WTC11 (cell line): ENCODE measurements at places on chromosomes 2 and 18. TPM values are rescaled to one million over a fixed set of nuclear protein-coding genes. Genes with fewer than 3 reads are reported as not detected.

AQP12A gene
- not detected in 3 replicates for total RNA-seq

B4GALT6 gene
- 50.6 to 56.6 TPM (median 50.8 TPM) in 3 replicates for total RNA-seq

IL1RL1 gene
- 0.05 TPM in 1 of 3 replicates, not detected in the others for total RNA-seq

SIGLEC15 gene
- 0.30 to 0.48 TPM in 2 of 3 replicates, not detected in the other for total RNA-seq

CRYBA2 gene
- total RNA-seq: not detected in 3 replicates

DNA sequence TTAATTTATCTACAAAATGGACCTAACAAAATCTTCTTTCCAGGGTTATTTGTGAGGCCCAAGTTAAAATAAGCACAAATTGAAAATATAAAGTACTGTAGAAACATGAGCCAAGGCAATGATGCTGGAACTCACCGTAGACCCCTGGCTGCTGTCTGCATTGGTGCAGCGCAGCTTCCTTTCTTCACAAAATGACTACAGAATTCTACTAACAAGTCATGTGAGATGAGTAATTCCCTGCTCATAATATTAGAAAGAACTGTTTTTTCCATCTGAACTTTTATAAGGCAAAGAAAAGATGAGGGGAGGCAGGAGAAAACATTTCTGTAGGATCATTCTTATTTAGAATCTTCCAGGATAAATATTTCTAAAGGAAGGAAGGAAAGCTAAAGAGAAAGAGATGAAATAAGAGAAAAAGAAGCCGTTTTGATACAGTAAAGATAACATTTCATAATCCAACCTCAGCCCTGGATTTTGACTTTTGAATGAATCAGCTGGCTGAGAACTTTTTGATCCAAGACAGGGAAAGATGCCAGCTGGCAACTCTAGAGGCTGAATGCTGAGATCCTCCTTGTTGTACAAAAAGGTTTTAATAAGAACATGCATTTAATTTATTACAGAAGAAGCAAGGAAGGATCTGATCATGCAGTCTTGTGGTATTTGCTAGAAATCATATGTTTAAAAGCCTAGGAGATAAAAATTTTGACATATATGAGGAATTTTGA lies 183.9 kb upstream of the KLHL14 start:
- H3K27ac ChIP-seq: no peak overlapping the region
- H3K27me3 ChIP-seq: no peaks in the 10 kb centered on the region; the same call in none of the 2 replicates
- no peak overlapping the region for H3K4me3 ChIP-seq
- H3K4me1 ChIP-seq: no peaks in the 10 kb centered on the region
- DNase-seq: no peak
- peaks cover 15% of the 10 kb centered on the region for H3K36me3 ChIP-seq

DNA sequence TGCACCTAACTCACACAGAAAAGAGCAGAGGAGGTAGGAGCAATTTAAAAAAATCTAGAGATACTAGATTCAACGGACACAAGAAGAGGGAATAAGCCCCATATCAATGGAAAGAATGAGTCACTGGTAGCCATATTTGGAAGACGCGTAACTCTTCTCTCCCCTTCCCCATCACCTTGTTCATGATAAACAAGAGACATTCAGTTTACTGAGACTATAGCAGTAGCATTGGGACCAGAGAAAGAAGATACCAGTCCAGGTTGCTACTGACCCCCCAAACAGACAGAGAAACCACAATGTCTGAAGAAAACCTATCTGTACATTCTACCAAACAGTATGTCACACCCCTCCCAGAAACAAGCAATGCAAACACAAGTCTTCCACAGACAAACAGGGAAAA lies 81.1 kb downstream of the SLC66A3 start:
- peak overlapping the region; percentile 1; the same call in 1 of the 2 replicates for H3K27ac ChIP-seq
- no peak for DNase-seq
- no peaks in the 10 kb centered on the region for H3K36me3 ChIP-seq

GRCh38 chr2:155442755-155443372 lies 744.4 kb downstream of the KCNJ3 start:
- H3K27ac ChIP-seq: no peak overlapping the region
- no peaks in the 10 kb centered on the region for H3K36me3 ChIP-seq
- H3K27me3 ChIP-seq: no peaks in the 10 kb centered on the region
- no peak for DNase-seq

DNA sequence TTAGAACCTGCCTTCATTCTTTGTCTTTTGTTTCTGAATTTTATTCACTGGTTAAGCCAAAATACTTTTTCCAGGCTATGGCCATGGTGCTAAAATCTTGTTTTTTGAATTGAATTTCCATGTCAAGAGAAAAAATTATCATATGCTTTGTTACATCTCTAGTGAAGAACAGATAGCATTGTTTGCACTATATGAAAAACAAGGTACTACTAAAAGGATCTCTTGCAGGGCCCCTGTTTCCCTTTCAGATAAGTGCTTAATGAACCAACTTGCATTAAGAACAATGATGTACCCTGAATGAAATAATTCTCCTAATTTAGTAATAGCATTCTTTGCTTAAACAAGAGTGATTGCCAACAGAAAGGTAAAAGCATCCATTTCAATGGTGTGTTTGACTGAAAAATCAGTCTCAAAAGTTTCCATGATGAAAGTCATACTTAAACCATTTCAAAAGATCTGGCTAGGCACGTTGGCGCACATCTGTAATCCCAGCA lies 4.3 kb upstream of the MYL12B start:
- DNase-seq: no peak
- H3K36me3 ChIP-seq: peaks cover 49% of the 10 kb centered on the region
- no peak overlapping the region for H3K4me3 ChIP-seq
- peaks cover 11% of the 10 kb centered on the region for H3K4me1 ChIP-seq

DNA sequence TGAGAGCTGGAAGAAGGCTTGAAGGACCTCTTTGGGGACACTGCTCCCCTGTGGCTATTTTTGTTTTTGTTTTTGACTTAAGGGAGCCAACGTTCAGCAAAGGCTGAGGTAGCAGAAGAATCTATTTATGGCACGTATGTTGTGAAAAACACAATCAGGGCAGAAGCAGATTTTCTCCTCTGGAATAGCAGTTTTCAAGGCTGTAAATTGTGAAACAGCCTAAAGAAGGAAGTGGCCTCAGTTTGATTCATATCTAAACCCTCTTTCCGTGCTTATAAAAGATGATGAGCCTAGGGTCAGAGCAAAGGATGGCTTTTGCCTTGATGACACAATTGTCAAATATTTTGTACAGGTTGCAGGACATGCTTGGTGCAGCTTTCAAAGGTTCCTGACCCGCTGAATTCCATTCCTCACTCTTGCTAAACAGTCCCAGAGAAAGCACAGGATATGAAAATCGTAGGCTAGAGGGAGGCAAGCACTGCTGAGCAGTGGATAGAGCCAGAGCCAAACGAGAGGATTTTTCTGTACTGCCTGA lies 106.2 kb upstream of the DLX2 start:
- H3K27ac ChIP-seq: no peak overlapping the region
- peaks cover 3% of the 10 kb centered on the region for H3K27me3 ChIP-seq
- no peak for DNase-seq
- H3K4me3 ChIP-seq: no peak overlapping the region
- no peaks in the 10 kb centered on the region for H3K36me3 ChIP-seq

GRCh38 chr2:178819147-178819875 lies 12.1 kb upstream of the TTN start:
- H3K4me3 ChIP-seq: no peak overlapping the region
- peaks cover 3% of the 10 kb centered on the region; the same call in 1 of the 2 replicates for H3K4me1 ChIP-seq
- no peak for DNase-seq
- no peaks in the 10 kb centered on the region for H3K36me3 ChIP-seq
- H3K27ac ChIP-seq: no peak overlapping the region

- H3K4me3 ChIP-seq: no peak overlapping the region
- H3K4me1 ChIP-seq: peaks cover 18% of the 10 kb centered on the region
- H3K27me3 ChIP-seq: peaks cover 3% of the 10 kb centered on the region; the same call in 1 of the 2 replicates
- H3K36me3 ChIP-seq: no peaks in the 10 kb centered on the region
- H3K27ac ChIP-seq: no peak overlapping the region
- DNase-seq: no peak
Measured at GRCh38 chr18:27188309-27188708, 3.2 kb upstream of the CHST9 start.

DNA sequence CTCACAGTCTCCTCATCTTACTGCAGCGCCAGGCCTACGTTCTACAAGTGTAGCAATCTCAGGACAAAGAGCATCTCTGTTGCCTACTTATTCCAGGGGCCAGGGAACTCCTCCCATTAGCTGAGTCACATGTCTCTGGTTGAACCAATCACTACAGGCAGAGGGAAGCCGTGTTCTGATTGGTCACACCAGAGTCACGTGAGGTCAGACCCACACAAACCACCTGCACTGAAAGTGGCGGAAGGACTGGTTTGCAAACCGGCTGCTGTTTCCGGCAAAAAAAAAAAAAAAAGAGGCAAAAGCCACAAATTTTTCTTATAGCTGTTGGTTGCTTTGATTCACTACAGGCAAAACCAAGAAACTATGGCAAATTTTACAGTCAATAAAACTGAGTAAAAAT lies 21.9 kb upstream of the USP14 start:
- peaks cover 5% of the 10 kb centered on the region; the same call in 1 of the 2 replicates for H3K4me1 ChIP-seq
- peaks cover 3% of the 10 kb centered on the region for H3K27me3 ChIP-seq
- no peak for DNase-seq
- peaks cover 8% of the 10 kb centered on the region; the same call in 1 of the 2 replicates for H3K36me3 ChIP-seq

- 0 out of 2 replicates have a peak, but pooled peaks cover 3% of the 10 kb centered on the region for H3K4me1 ChIP-seq
- H3K4me3 ChIP-seq: no peak overlapping the region
- no peaks in the 10 kb centered on the region for H3K36me3 ChIP-seq
- no peaks in the 10 kb centered on the region for H3K27me3 ChIP-seq
- no peak for DNase-seq
Measured at GRCh38 chr18:59606193-59607077, 90.8 kb downstream of the CCBE1 start.

GRCh38 chr18:57429167-57430078 lies 5.8 kb upstream of the ONECUT2 start:
- no peaks in the 10 kb centered on the region for H3K36me3 ChIP-seq
- peaks cover 54% of the 10 kb centered on the region for H3K4me1 ChIP-seq
- H3K27me3 ChIP-seq: peaks cover 98% of the 10 kb centered on the region
- H3K27ac ChIP-seq: no peak overlapping the region
- no peak for DNase-seq
- H3K4me3 ChIP-seq: peak overlapping the region; percentile 68

DNA sequence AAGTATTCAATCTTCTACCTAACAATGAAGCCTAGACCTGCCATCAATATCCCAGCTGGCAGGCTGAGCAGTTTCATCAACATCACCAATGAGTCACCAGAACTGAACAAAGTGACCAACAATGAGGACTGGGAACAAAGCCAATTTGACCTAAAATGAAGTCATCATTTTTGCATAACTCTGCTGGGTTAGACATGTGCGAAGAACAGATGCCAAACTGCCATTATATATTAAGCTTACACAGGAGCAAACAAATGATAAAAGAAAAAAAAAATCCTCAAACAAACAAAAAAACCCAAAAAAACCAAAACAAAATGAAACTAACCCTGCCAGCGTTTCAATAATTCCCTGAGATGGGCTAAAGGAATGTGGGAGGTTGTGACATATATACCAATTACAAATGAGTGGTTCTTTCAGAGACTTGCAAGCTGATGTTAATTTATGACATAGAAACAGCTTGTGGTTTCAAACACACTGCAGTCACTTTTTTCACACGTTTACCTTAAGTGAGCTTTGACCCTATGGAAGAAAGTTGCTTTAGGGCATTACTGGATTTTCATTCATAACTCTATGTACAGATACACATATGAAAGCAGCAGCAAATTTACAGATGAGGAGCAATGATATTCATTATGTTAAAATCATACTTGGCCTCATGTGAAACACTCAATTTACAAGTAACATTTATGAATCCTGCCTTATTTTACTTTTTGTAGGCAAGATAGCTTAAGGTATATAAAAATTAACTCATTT lies 56.9 kb upstream of the CCDC141 start:
- H3K4me1 ChIP-seq: peaks cover 2% of the 10 kb centered on the region; the same call in 1 of the 2 replicates
- peak overlapping the region; percentile 66; the same call in 1 of the 2 replicates for H3K27ac ChIP-seq
- peaks cover 6% of the 10 kb centered on the region for H3K36me3 ChIP-seq
- no peaks in the 10 kb centered on the region for H3K27me3 ChIP-seq
